ENCODE measurements at places on chromosomes 2 and 18. TPM values are rescaled to one million over a fixed set of nuclear protein-coding genes. Genes with fewer than 3 reads are reported as not detected.

GRCh38 chr2:85873679-85874078 lies 15.1 kb downstream of the ST3GAL5 start:
- no peak overlapping the region for H3K27ac ChIP-seq
- no peak overlapping the region for H3K4me3 ChIP-seq
- no peaks in the 10 kb centered on the region for H3K27me3 ChIP-seq
- no peaks in the 10 kb centered on the region for H3K36me3 ChIP-seq
- H3K4me1 ChIP-seq: no peaks in the 10 kb centered on the region
- DNase-seq: no peak

GRCh38 chr18:21277578-21277977 lies 35.5 kb downstream of the GREB1L start:
- DNase-seq: no peak
- no peak overlapping the region for H3K4me3 ChIP-seq
- no peaks in the 10 kb centered on the region for H3K27me3 ChIP-seq
- H3K27ac ChIP-seq: no peak overlapping the region

- DNase-seq: no peak
- no peaks in the 10 kb centered on the region for H3K36me3 ChIP-seq
- H3K27ac ChIP-seq: no peak overlapping the region
- H3K4me3 ChIP-seq: no peak overlapping the region
- H3K4me1 ChIP-seq: peaks cover 14% of the 10 kb centered on the region
- H3K27me3 ChIP-seq: no peaks in the 10 kb centered on the region
Measured at GRCh38 chr2:42847596-42848151, 55.3 kb upstream of the HAAO start.

DNA sequence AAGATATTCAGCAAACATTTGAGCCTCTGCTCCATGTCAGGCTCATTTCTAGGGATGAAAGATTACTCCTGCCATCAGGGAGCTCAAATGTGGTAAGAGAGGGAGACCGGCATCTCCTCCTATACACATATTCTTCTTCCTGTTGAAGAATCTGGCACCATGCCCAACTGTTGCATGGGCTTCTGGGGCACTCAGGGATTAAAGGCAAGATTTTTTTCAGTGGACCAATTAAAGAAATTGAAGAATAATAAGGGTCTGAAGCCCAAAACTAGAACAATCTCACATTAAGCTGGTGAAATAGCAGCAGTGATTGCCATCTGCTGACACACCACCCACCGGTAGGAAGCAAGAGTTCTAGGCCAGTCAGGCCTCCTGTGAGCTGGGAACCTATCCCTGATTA lies 145.4 kb upstream of the LYPD6 start:
- no peak overlapping the region for H3K4me3 ChIP-seq
- H3K4me1 ChIP-seq: no peaks in the 10 kb centered on the region
- DNase-seq: no peak
- no peaks in the 10 kb centered on the region for H3K27me3 ChIP-seq

DNA sequence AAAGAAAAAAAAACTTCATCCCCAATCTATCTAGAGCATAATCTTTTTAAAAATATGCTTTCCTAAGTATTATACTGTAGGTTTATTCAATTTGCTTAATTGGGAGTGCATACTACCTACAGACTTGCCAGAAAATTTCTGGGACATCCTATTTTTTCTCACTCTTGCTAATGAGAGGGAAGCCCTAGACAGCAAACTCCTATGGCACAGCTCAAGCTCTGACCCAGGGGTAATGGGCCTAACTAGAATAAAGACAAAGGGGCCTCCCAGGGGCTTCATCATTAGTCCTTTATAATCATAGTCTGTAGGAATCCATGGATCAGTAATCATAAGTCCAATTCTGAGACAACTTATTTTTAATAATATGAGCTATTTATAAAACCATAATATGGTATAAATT lies 142.6 kb upstream of the ITGA4 start:
- H3K4me3 ChIP-seq: no peak overlapping the region
- no peaks in the 10 kb centered on the region for H3K27me3 ChIP-seq
- DNase-seq: no peak
- H3K4me1 ChIP-seq: no peaks in the 10 kb centered on the region
- no peaks in the 10 kb centered on the region for H3K36me3 ChIP-seq

GRCh38 chr2:162174746-162175145 lies 22.7 kb upstream of the GCG start:
- H3K27ac ChIP-seq: no peak overlapping the region
- no peaks in the 10 kb centered on the region for H3K27me3 ChIP-seq
- H3K4me3 ChIP-seq: no peak overlapping the region
- no peak for DNase-seq
- no peaks in the 10 kb centered on the region for H3K4me1 ChIP-seq

- H3K4me3 ChIP-seq: no peak overlapping the region
- H3K4me1 ChIP-seq: no peaks in the 10 kb centered on the region
- H3K36me3 ChIP-seq: no peaks in the 10 kb centered on the region
- no peak for DNase-seq
Measured at GRCh38 chr18:25675123-25675850, 323.3 kb upstream of the ZNF521 start.

TMEM169 gene
- 0.26 TPM for total RNA-seq

POTEJ gene
- total RNA-seq: not detected

All from fibroblast of lung (primary cell).